ENCODE measurements at places on chromosomes 2 and 18.

GRCh38 chr2:7766088-7766722 lies 849.0 kb downstream of the RNF144A start:
- no peak for DNase-seq

DNA sequence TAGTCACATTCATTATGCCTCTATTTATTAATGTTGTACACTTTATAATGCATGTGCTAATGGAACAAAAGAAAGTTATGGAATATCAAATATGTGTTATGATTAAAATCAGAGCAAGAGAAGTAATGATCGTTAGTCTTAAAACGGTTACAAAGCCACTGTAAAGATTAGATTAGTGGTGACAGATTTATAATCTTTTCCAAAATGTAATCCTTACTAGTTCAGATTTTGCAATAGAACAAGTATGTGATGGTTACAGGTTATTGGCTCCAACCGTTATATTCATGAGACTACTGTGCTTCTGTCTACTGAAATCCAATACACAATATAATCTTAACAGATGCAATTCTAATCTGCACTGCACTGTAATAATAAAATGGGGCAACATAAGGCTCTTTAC lies 180.6 kb downstream of the ZNF521 start:
- DNase-seq: no peak

- DNase-seq: no peak
Measured at GRCh38 chr2:98293030-98293429, 53.2 kb upstream of the CNGA3 start.

GRCh38 chr2:131682122-131682944 lies 154.6 kb downstream of the CCDC74A start:
- DNase-seq: peak; percentile 88
